ENCODE measurements at places on chromosomes 2 and 18.

- DNase-seq, result peak; percentile 51
These were observed 12.8 kb downstream of the ATP6V1B1 start for GRCh38 chr2:70948337-70949003.

DNA sequence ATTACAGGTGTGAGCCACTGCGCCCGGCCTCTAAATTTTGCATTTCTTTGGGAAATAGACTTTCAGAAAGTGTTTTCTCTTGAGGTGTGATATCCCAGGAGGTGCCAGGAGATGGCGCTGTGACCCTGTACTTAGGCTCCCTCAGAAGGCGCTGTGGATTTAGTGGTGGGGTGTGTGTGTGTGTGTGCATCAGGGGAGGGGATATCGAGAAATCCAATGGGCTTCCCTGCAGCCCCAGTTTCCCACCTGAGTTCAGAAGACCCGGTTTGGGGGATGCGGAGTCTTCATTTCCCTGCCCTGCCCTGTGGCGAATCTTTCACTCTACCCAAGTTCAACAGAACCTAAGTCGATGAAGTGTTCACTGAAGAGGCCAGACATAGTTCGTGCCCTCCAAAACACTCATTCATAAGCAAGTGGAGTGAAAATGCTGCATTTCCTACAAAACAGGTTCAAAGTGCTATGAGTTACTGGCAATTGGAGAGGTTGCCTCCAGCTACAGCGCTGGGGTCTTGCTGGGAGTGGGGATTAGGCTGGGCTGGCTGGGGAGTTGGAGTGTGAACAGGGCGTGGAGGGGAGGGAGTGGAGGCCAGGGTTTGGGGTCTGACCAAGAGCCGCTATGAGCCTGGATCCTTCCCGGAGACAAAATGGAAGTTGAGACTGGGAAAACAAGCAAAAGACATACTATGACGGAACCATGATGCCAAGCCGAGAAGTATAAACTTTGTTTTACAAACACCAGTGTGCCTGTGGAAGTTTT lies 6.5 kb upstream of the WNT6 start:
- peak; percentile 48 for DNase-seq

GRCh38 chr18:67694787-67695186 lies 178.3 kb upstream of the DSEL start:
- no peak for DNase-seq

DNA sequence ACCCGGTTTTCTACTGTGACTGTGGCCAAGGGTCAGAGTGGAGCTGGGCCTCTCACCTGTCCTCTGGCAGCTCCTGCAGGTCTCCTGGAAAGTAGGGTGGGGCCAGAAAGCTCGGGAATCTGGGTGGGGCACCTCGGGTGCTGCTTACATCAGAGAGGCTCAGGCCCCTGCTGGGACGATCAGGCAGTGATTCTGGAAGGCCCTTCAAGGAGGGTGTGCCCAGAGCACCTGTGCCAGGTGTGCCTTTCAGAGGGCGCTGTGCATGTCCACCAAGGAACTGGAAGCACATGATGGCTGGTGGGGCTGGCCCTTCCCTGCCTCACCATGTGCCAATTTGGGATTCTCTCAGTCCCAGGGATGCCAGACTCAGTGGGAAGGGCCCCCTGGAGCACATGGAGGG lies 44.0 kb downstream of the ATP6V1C2 start:
- DNase-seq, result no peak

DNA sequence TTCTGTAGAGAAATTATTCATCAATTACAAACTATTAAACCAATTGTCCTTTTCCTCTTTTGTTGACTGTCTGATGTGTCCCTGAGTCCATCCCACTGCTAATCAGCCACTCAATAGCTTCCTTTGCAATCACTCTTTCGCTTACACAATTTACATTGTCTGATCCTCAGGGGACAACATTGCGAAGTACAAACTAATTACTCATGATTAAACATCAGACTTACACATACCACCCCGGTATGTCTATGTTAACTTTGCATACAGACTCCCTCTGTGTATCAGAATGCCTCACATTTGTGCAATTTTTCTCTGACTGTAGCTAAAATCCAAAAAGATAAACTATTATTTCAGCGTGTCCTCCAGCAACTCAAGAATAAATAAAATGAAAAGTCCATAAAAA lies 264.4 kb upstream of the REV1 start:
- DNase-seq, result no peak

DNA sequence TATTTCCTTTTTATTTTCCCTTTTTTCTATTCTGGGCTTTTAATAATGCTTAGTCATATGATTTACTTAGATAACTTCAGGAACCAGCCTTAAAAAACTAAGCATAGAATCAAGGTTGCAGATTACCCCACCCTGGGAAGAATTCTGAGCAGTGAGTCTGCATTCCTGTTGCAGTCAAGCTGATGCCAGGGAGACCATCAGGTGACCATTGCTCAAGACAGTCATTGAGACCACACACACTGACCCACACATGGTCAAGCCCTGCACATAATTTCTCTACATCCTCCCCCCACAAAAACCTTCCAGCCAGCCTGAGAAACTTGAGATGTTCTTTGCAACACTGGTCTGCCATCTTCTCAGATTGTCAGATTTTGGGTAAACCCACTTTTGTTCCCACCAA lies 83.9 kb downstream of the SH3YL1 start:
- no peak for DNase-seq

- DNase-seq, result no peak
These were observed 178.9 kb downstream of the CAPN13 start for GRCh38 chr2:30628341-30628740.

- DNase-seq, result no peak
These were observed 240.3 kb downstream of the LRATD1 start for GRCh38 chr2:14872779-14873325.

- DNase-seq, result peak; percentile 58
These were observed at the start of gene TFCP2L1 for GRCh38 chr2:121284463-121285449. TFCP2L1 (minus strand) TSS chr2:121285202; CDS start chr2:121285109, 93 bp downstream.

- DNase-seq, result no peak
These were observed 38.5 kb downstream of the NPHP1 start for GRCh38 chr2:110166266-110166665.

GRCh38 chr18:3624935-3625741 lies 175.2 kb downstream of the TGIF1 start:
- DNase-seq, result no peak

Data from NCI-H2171 (cell line).